Posterior vena cava (tissue), 2 donors: ENCODE measurements at places on chromosomes 5 and 9. TPM values are rescaled to one million over a fixed set of nuclear protein-coding genes. Genes with fewer than 3 reads are reported as not detected.

Gene HCN1
- not detected for total RNA-seq

Gene CCL28
- total RNA-seq = 4.0 TPM

Gene SLC34A3
- total RNA-seq = not detected

Gene CPLANE1
- 23.2 TPM for total RNA-seq

Gene RIC1
- total RNA-seq = 25.2 TPM

Gene PRSS3
- total RNA-seq = 1.00 TPM

Gene SOHLH1
- not detected for total RNA-seq

Gene SEMA6A
- 18.6 TPM for total RNA-seq

Gene ADCY2
- 15.1 TPM for total RNA-seq

Gene CORO2A
- 1.2 TPM for total RNA-seq

Gene HMGXB3
- 24.2 TPM for total RNA-seq

Gene CDH9
- not detected for total RNA-seq

Gene SURF1
- total RNA-seq = 27.7 TPM

Gene B4GALT7
- 17.6 TPM for total RNA-seq

Gene IQGAP2
- 12.9 TPM for total RNA-seq

Gene MSX2
- 0.88 TPM for total RNA-seq
